GM06990 (cell line): ENCODE measurements at places on chromosomes 16 and 17.

DNA sequence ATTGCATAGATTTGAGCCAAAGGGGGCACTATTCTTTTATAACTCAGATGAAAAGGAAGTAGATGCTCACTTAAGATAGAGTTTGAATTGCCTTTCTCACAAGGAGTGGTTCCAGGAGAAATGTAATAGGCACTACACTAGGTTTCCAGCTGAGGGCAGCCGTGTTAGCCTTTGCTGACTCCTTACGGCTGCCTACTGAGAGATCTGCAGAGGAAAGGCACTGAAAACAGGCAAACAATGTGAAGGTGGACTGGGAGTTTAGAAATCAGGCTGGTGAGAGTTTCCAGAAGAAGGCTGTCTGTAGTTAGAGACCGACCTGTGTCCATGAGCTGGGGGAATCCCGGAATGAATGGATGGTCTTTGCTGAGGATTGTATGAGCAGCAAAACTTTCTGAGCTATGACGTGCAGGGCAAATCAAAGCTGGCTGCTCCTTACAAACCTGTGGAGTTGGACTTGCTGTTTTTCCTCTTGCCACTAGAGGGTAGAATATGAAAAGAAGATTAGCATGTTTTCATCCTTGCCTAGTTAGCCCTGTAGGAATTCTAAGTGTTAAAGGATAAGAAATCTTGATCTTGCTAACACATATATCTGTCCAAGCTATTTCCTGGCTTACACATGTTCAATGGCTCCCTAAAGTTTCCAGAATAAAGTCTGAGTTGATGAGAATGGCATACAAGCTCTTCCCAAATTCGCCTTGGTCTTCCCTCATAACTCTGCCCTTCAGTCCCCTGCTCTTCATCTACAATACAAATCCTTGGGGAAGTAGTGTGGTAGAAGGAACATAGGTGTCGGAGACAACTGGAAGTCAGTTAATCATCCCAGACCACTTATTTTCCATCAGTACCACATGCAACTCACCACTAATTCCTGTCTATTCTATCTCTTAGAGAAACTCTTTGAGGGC, 20.1 kb upstream of the TAOK1 start:
- peak; percentile 29 for DNase-seq

GRCh38 chr16:64290461-64290860, 831.4 kb downstream of the CDH11 start:
- no peak for DNase-seq

DNA sequence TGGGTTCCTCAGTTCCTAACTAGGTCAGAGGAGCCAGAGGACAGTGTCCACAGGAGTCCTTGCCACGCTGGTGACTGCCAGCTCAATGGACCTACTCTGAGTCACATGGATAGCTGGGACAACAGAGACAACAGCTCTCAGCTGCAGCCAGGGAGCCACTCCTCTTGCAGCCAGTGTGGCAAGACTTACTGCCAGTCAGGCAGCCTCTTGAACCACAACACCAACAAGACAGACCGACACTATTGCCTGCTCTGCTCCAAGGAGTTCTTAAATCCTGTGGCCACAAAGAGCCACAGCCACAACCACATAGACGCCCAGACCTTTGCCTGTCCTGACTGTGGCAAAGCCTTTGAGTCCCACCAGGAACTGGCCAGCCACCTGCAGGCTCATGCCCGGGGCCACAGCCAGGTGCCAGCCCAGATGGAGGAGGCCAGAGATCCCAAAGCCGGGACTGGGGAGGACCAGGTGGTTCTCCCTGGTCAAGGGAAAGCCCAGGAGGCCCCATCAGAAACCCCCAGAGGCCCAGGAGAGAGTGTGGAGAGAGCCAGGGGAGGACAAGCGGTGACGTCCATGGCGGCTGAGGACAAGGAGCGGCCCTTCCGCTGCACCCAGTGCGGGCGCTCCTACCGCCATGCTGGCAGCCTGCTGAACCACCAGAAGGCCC, 6.7 kb downstream of the ZNF646 start:
- DNase-seq = no peak

DNA sequence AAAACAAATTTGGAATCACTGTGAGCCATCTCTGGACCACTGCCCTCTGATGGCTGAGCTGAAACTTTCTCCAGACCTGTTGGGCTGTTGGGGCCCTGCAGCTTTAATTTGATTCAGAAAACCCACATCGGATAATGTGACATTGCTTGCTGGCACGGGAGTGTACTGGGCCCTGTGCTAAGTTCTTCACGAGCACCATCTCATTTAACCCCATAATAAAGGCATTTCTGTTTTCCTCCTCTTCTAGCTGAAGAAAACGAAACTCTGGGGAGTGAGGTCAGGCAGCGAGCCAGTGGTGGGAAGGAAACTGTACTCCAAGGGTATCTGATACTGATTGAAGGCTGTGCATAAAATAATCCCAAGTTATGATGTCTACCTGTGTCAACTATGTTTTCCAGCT, 34.5 kb upstream of the TNRC6A start:
- no peak for DNase-seq

- no peak for DNase-seq
These were observed 16.8 kb upstream of the PSMD7 start for GRCh38 chr16:74279805-74280204.

DNA sequence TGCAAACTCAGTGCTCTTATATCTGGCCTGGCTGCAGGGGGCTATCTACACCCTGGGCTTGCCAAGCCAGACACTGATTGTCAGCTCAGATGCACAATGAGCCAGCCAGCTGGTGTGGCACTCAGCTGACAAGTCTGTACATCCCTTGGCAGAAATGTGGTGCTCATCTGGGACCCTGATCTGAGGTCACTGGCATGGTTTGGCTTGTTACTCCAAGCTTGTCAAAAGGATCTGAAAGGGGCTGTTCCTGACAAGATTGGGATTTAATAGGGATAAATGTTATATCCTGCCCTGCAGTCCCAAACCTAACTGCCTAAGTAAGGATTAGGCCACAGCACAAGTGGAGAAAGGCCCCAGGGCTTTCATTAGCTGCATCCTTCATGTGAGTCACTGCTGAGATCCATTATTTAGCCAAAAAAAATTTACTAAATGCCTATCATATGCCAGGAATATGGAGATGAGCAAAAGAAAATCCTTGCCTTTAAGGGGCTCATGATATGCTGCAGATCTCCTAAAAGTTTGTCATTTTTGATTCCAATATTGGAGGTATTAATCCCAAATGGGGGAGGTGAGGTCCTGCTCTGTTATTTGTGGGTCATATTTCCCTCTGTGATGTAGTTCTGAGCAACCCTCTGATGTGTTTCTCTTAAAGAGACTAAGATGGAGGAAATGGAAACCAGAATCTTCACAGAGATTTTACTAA, 6.3 kb downstream of the SLC6A2 start:
- no peak for DNase-seq

GRCh38 chr16:21001262-21001661, 100.7 kb downstream of the LYRM1 start:
- DNase-seq = no peak

GRCh38 chr16:10972108-10972818, 27.9 kb downstream of the CLEC16A start:
- no peak for DNase-seq
